ENCODE measurements at places on chromosomes 12 and 14.

GRCh38 chr12:3241621-3242020, 164.4 kb downstream of the TSPAN9 start:
- DNase-seq = no peak

DNA sequence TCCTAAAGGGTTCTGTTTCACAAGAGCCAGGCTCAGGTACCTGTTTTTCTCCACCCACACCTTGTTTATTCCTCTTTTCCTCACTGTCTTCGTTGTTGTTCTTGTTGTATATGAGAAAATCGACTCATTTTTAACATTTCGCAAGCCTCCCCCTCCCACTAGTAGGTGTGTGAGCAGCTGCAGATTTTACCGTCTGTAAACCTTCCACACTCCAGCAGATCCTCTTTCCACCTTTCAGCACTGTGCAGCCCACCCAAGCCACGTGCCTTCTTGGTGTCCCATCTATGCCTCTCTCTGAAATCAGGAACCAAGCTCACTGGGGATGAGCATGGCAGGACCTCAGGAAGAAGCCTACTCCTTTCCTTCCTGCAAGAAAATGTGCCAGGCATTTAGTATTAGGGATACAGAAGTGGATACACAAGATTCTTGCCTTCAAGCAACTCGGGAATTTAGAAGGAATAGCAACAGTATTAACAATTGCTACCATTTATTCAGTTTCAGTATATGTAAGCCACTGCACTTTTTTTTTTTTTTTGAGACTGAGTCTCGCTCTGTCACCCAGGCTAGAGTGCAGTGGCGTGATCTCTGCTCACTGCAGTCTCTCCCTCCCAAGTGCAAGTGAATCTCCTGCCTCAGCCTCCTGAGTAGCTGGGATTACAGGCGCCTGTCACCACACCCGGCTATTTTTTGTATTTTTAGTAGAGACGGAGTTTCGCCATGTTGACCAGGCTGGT, 113.6 kb downstream of the CHST11 start:
- no peak for DNase-seq

DNA sequence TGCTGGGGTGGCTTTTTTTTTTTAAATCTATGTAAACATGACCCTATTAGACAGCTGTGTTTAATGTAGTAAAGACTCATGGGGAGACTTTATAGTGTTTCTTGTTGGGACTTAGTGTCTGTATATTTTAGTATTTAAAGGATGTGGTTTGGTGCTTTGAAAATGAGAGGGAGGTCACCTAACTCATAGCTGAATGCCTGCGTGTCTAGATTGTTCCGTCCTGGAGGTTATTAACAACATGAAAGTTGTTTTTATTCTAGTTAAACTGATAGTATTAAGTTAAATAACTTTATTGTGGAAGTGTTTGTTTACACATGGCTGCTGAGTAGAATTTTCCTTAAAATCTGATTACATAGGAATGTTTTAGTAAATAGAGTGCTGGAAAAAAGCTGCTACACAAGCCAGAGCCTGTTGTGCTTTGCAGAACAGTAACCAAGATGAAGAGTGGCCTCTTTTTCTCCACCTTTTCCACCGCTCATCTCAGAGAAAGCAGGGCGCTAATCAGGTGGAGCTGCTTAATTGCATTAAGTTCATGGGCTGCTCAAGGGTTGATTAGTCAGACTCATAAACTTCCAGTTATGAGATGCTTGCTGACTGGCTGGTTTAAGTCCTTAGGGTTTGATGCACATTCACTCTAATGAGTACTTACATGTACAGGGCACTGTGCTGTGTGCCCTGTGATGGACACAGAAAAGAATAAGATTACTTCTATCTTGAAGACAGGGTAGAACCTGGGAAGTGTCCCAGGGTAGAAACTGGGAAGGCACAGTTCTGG, 62.7 kb downstream of the FBXO34 start:
- no peak for DNase-seq

GRCh38 chr12:24730489-24730896, 218.4 kb downstream of the BCAT1 start:
- no peak for DNase-seq

DNA sequence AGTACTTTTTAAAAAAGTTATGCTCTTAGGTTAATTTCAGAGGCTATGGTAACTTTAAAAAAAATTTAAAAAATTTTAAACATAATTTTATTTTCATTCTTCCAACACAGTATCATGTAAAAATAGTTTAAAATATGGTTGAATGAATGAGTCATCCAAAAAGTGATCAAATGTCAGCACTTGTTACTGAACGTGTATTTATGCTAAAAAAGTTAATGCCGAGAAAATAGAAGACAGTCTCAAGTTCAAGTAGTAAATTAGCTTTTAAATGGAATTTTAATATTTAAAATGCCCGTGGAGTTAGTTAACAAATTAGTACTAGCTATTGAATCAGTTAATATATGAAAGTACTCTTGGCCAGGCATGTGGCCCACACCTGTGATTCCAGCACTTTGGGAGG, 4.8 kb downstream of the AEBP2 start:
- DNase-seq = no peak

Data from epithelial cell of proximal tubule (primary cell).